ENCODE measurements at places on chromosomes 12 and 14.

DNA sequence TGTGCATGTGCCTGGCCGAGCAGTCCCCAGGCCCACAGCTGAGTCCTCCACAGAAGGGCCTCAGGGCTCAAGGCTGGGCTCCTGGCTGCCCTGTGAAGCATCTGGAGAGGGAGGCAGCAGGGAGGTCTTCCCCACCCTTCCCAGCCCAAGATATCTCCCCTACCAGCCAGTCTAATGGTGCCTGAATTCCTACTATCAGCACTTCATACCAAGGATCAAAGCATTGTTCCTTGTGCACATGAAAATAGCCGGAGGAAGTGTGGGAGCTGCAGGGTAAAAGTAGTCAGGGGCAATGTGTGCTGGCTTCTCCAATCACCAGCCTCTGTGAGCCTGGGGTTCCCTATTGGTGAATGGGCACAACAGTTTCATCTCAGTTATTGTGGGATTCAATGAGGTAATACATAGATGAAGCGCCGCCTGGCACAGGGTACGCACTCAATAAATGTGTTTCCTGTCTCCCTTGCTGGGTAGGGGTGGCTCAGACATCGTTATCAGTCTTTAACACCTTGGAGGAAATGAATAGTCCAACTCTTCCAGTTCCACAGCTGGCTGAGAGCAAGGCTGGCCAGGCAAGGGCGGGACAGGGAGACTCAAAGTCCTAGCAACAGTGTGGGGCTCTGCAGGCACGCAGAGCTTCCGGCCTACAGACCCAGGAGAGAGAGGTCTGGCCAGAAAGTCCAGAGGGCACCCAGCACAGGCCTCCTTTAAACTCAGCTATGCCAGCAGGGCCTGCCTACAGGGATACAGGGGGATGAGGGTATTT lies 39.1 kb upstream of the PNMA1 start:
- no peak for DNase-seq

DNA sequence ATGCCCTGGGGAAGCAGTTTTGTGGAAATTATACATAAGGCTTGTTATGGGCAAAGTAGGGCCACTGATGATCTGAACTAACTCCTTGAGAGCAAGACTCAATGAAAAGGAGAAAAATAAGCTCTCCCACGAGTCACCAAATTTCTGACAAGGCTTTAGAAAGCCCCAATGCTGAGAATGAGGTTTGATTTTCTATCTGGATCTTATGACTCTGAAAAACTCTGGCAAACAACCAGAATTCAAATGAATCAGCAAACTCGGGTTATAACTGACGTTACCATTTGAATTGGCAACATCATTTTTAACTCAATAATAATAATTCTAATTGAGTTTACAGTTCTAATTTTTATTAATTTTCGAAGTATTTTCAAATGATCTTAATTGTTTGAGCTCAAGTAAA lies 79.1 kb downstream of the KCNK10 start:
- no peak for DNase-seq

GRCh38 chr14:64880221-64881121 lies 764 bp upstream of the SPTB start:
- DNase-seq = peak; percentile 61

DNA sequence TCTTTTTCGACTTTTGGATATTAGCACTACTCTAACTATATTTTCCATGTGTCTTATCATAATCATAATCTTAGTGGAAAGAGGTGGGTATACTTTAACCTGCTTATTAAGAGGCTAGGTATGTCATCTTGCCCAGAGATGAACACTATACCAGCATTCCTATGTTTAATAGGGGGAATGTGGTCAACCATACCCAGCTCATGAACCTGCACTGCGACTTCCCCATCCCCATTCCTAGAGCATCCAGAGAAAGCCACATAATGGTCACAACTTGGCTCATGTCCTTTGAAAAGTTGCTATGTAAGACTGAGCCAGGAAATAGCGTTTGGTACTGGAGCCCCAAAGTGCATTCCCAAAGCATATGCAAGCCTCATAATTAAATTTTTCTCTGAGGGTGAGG lies 55.2 kb downstream of the TMCC3 start:
- no peak for DNase-seq

- DNase-seq = peak; percentile 81
Observed at GRCh38 chr14:104436047-104436591, 143.4 kb upstream of the C14orf180 start.

DNA sequence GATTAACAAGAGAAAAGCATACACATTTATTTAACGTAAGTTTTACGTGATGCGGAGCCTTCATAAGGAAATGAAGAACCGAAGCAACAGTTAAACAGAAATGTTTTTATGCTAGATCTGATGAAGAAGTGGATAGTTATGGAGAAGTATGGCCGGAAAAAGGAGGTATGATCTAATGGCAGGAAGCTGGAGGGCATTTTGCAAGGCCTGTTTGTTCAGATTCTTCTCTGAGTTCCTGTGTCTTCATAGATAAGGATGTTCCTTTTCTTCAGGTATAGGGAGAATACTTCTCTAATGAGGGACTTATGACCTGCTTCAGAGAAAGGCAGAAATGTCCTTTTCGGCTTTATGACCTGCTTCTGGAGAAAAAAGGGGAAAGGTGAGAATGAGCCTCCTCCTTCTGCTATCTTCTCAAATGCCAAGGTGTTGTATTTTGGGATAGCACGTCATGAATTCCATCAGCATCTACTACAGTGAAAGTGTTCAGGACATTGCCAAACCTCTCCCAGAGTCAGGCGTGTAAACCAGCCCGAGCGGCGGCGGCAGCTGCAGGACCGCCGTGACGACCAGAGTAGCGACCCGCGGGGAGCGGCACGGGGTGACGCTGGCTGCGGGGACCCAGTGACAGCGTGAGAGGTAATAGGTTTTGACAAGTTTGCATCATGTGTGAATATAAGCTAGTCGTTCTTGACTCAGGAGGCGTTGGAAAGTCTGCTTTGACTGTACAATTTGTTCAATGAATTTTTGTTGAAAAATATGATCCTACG lies 33.7 kb upstream of the SGPP1 start:
- DNase-seq = no peak

GRCh38 chr14:29355331-29355730 lies 572.3 kb downstream of the PRKD1 start:
- DNase-seq = no peak

GRCh38 chr12:43969882-43970281 lies 134.0 kb downstream of the TMEM117 start:
- no peak for DNase-seq

GRCh38 chr14:68630611-68631393 lies 162.1 kb downstream of the ZFP36L1 start:
- no peak for DNase-seq

GRCh38 chr12:98127336-98127679 lies 388.1 kb upstream of the TMPO start:
- DNase-seq = no peak

GRCh38 chr12:63977441-63977840 lies 132.9 kb downstream of the SRGAP1 start:
- DNase-seq = no peak

DNA sequence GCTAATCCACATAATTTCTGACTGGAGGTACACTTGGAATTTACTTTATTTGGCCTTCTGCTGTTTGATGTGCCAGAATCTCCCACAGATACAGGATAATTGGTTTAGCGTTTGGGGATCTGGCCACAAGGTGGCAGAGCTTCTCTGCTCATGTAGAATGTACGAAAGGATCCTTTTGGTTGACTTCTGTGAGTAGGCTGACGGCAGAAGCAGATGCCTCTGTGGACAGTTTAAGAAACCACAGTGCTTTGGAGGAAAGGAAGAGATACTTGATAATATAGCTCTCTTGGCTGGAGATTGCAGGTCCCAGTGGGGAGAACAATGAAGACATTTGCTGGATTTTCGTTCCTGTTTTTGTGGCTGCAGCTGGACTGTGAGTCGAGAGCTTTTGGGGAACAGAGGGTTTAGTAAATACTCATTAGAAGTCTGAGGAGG lies 75.3 kb upstream of the OR4E1 start:
- no peak for DNase-seq

- no peak for DNase-seq
Observed at GRCh38 chr12:78157199-78157598, 326.5 kb downstream of the NAV3 start.

DNA sequence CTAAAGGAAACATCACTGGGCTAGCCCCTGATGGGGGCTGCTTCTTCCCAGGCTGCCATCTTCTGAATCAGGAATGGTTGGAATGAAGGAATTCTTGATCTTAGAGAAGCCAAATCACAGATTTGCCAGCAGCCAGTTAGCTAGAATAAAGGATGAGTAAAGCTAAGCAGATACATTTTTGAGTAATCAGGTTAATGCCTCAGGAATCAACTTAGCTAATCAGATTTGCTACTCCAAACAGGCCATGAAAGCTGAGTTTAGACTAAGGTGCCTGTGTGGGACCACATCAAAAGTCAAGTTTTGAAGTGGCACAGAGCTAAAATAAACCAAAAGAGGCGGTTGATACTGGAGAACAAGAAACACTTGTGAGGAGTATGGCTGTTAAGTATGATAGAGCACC lies 28.8 kb upstream of the LMO3 start:
- no peak for DNase-seq

DNA sequence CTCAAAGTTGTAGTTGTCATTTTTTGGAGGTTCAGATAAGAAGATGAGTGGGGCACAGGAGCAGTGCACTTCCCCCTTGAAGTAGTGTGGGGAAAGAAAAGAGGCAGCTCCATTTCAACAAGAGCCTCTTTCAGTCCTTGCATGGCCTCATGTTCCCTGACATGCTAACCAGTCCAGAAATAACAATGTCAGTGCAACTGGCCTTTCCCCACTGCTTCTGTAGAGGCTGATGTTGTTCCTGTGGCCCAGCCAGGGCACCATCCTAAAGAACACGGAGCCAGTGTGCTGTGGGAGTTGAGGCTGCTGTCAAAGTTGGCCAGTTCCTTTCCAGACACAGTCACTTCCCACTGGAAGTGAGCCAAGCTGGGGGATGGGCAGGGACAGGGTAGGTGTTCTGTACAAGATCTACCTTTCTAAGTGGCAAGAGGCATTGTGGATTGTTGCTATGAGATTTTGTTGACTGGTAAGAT lies 77.7 kb upstream of the SLC38A2 start:
- peak; percentile 55 for DNase-seq

GRCh38 chr12:61137677-61138414 lies 1122.4 kb upstream of the USP15 start:
- DNase-seq = no peak

DNA sequence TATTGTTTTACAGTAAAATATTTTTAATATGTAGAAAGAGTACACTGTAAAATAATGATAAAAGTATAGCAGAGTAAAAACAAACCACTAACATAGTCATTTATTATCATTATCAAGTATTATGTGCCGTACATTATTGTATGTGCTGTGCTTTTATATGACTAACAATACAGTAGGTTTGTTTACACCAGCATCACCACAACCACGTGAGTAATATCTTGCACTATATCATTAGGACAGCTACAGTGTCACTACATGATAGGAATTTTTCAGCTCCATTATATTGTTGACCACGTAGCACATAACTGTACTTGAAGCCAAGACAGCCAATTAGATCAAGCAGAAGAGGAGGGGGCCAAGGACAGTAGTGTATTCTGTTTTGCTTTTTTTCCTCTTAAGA lies 415.4 kb downstream of the RAD51B start:
- DNase-seq = no peak

DNA sequence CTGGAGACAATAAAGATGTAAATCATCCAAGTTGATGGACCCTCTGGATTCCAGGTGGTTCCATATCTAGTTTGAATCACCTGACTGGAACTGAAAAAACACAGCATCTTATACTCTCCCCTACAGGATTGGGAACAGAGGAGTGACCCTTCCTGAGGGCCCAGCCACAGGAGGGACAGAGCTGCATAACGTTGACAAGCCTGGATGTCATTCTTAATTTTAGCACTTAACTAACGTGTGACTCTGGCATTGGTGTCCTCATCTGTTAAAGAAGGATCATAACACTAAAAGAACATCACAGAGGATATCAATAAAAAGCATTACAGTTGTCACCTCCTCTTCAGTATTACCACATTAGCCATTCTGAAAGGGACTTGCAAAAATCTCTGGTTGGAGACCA lies 47.7 kb downstream of the STON2 start:
- no peak for DNase-seq

- peak; percentile 70 for DNase-seq
Observed at GRCh38 chr14:104554608-104555429, 24.7 kb upstream of the C14orf180 start.

DNA sequence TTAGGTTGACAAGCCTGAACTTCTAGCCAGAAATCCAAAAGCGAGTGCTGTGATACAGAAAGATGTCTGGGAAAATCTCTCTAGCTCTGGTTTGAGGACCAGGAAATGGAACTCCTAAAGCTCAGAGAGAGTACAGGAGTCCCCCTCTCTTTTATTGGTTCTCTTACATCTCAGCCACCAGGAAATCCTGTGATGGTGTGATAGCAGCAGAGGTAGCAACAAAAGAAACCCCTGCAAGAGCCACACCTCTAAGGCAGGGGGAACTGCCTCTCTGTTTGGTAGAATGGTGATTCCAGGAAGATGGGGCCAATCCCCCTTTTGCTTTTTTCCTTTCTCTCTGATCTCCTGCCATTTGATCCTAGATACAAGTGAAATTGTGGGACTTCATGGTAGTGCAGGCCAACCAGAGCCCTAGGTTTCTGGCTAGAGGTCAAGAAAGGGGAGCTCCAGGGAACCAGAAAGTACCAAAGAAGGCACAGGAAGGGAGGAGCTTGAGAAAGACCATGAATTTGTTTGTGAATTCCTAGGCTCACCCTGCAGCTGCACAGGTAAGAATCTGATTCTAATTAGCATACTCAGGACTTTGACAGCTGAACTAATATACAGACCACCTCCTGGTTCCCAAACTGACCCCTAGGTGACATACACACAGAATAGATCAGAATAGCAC lies 88.5 kb downstream of the PAPLN start:
- DNase-seq = no peak

DNA sequence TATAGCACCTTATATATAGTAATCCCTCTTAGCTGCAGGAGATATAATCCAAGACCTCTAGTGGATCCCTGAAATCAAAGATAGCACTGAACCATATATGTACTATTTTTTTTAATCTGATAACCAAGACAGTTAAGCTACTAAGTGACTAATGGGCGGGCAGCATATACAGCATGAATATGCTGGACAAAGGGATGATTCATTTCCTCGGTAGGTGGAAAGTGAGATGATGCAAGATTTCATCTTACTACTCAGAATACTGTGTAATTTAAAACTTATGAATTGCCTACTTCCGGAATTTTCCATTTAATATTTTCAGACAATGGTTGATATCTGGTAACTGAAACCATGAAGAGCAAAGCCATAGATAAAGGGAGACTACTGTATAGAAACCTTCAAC lies 36.2 kb downstream of the PRMT8 start:
- no peak for DNase-seq

GRCh38 chr14:75339059-75339458 lies 60.4 kb downstream of the FOS start:
- DNase-seq = no peak

DNA sequence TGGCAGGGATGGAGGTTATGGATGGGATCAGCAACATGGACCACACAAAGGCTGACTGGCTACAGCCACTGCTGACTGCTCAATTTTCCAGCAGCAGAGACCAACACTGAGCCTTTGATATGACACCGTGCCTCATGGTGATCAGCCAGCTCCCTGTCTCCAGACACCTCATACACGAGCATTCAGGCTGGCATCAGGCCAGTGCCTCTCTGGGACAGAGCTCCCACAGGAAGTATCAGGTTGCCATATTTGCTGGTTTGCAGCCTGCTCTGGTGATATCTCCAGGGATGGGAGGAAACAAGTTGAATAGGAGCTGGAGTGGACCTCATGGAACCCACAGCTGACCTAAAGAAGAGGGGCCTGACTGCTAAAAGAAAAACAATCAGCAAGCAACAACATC lies 471.2 kb upstream of the ATXN7L3B start:
- no peak for DNase-seq
